ENCODE measurements at places on chromosomes 2 and 18.

GRCh38 chr2:96524482-96525210, 11.9 kb upstream of the ARID5A start:
- H3K4me3 ChIP-seq, result no peak overlapping the region
- H3K27ac ChIP-seq, result no peak overlapping the region
- peaks cover 41% of the 10 kb centered on the region for H3K4me1 ChIP-seq
- H3K27me3 ChIP-seq, result no peaks in the 10 kb centered on the region
- DNase-seq, result no peak
- H3K36me3 ChIP-seq, result no peaks in the 10 kb centered on the region

DNA sequence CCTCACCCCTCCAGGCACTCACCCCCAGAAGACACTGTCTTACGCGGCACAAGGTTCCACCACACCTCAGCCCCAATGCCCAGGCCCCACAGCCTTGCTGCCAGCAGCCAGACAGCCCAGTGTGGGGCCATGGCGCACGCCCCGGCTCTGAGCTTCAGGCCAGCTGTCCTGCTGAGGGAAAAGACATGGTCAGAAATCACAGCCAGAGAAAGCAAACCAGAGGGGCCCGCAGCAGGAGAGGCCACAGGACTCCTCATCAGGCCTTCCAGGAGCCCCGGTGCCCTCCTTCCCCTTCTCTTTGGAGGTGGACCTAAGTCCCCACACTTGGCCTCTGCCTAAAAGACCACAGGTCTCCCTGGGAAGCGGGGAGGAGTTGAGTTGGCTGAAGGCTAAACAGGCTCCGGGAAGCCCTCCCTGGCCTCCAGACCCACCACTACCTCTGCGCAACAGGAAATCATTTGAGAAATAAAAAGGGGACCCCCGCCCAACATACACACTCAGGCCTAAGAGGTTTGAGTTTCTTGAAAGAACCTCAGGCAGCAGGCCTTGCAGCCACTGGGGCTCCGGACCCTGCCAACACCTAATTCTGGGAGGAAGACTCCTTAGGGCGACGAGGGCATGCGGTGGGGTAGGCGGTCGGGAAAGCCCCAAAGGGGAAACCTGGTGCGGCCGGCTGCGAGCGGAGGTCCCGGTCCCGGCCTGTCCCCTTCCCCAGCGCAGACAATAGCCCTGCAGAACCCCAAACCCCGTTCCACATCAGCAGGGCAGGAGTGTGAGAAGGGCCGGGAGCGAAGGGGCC, 1.9 kb downstream of the SEMA4C start:
- peaks cover 35% of the 10 kb centered on the region for H3K4me1 ChIP-seq
- peaks cover 39% of the 10 kb centered on the region for H3K36me3 ChIP-seq
- no peak for DNase-seq
- H3K27me3 ChIP-seq, result no peaks in the 10 kb centered on the region
- peak overlapping the region; percentile 81 for H3K27ac ChIP-seq

- H3K36me3 ChIP-seq, result peaks cover 42% of the 10 kb centered on the region
- no peaks in the 10 kb centered on the region for H3K27me3 ChIP-seq
- peak overlapping the region; percentile 34 for H3K27ac ChIP-seq
- no peak overlapping the region for H3K4me3 ChIP-seq
- H3K4me1 ChIP-seq, result peaks cover 58% of the 10 kb centered on the region
These were observed 21.1 kb downstream of the MBP start for GRCh38 chr18:77111449-77111848.

GRCh38 chr2:132392221-132392620, 24.4 kb upstream of the GPR39 start:
- no peaks in the 10 kb centered on the region for H3K4me1 ChIP-seq
- no peaks in the 10 kb centered on the region for H3K36me3 ChIP-seq
- H3K27ac ChIP-seq, result no peak overlapping the region
- H3K27me3 ChIP-seq, result no peaks in the 10 kb centered on the region
- H3K4me3 ChIP-seq, result no peak overlapping the region
- no peak for DNase-seq

GRCh38 chr2:16090650-16091575, 150.6 kb downstream of the MYCN start:
- no peaks in the 10 kb centered on the region for H3K36me3 ChIP-seq
- no peak for DNase-seq
- no peaks in the 10 kb centered on the region for H3K4me1 ChIP-seq
- no peak overlapping the region for H3K4me3 ChIP-seq

DNA sequence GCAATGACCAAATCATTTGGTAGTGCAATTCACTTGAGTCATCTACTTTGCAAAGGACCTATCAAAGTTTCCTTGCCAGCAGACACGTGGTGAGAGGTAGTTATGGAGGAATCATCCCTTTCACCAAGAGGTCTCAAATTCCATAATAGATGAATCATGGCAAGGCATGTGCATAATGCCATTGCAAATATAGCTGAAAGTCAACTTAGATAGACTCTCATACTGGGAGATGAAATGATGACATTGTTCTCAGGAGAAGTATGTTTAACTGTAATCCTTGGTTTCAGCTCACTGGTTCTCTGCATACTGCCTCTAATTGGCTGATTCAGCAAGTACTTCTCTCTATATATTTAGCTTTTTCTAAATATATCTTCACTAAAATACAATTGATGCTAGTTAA, 57.2 kb downstream of the CALCRL start:
- H3K4me3 ChIP-seq, result no peak overlapping the region
- no peak overlapping the region for H3K27ac ChIP-seq
- DNase-seq, result no peak
- H3K27me3 ChIP-seq, result no peaks in the 10 kb centered on the region

GRCh38 chr18:35030277-35030989, 10.8 kb upstream of the MAPRE2 start:
- H3K4me3 ChIP-seq, result peak overlapping the region; percentile 31
- DNase-seq, result no peak
- peak overlapping the region; percentile 80 for H3K27ac ChIP-seq
- H3K4me1 ChIP-seq, result peaks cover 15% of the 10 kb centered on the region

DNA sequence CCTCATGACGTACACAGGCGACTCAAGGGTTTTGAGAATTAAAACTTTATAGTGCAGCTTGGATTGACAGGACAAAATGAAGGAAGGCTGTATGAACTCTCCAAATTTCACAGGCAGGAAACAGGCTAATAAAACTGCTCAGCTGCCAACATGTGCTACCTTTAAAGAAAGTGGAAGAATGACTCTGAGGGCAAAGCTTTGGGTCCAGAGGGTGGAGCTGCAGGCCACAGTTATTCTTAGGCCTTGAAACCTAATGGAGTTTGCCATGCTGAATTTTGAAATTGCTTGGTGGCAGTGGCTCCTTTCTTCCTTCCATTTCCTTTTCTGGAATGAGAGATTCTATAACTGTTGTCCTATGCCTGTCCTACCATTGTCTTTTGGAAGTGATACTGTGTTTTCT, 34.8 kb downstream of the HAT1 start:
- H3K4me1 ChIP-seq, result no peaks in the 10 kb centered on the region
- H3K27ac ChIP-seq, result no peak overlapping the region
- no peaks in the 10 kb centered on the region for H3K36me3 ChIP-seq
- DNase-seq, result no peak
- H3K4me3 ChIP-seq, result no peak overlapping the region

- DNase-seq, result peak; percentile 96
- peaks cover 11% of the 10 kb centered on the region for H3K4me1 ChIP-seq
- H3K27ac ChIP-seq, result peak overlapping the region; percentile 88
These were observed 97.9 kb upstream of the SERTAD2 start for GRCh38 chr2:64751286-64752260.

- H3K27ac ChIP-seq, result no peak overlapping the region
- H3K4me1 ChIP-seq, result peaks cover 4% of the 10 kb centered on the region
- DNase-seq, result no peak
- H3K4me3 ChIP-seq, result no peak overlapping the region
- peaks cover 3% of the 10 kb centered on the region for H3K36me3 ChIP-seq
- no peaks in the 10 kb centered on the region for H3K27me3 ChIP-seq
These were observed 1.5 kb downstream of the ZC3H8 start for GRCh38 chr2:112253261-112253815.

DNA sequence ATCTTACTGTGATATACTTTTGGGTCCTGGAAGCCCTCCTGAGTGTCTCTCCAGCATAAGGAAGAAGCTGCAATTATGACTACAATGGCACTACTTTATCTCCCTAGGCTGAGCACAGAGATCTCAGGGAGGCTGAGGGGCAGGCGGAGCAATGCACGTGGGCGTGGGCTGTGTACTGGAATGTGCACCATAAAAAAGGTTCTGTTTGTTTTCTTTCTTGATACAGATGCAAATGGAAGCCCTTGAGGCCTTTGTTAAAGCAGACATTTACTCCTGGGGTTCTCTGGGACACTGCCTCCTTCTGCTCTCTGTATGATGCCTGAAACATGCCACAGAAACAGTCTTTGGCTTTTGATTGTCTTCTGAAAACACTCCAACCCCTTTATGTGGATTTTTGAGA, 79.1 kb upstream of the DLX2 start:
- no peaks in the 10 kb centered on the region for H3K27me3 ChIP-seq
- peaks cover 6% of the 10 kb centered on the region for H3K4me1 ChIP-seq
- DNase-seq, result no peak
- H3K4me3 ChIP-seq, result no peak overlapping the region
- H3K36me3 ChIP-seq, result no peaks in the 10 kb centered on the region
- H3K27ac ChIP-seq, result no peak overlapping the region

DNA sequence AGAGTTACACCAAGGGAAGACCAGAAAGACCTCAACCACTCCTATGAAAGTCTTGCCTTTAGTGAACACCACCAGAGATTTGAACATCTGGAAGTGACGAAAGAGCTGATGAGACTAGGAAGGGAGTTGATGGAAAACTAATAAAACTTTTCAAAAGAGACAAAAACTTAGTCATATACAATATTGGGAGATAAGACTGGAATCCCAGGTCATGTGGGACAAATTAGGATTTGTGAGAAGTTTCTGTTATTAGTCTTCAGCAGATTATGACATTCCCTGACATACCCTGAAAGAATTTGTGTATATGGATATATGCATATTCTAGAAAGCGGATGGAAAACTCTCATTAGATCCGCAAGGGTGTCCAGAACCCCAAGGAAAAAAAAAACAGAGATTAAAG, 145.0 kb upstream of the LTBP1 start:
- no peaks in the 10 kb centered on the region for H3K36me3 ChIP-seq
- H3K4me1 ChIP-seq, result no peaks in the 10 kb centered on the region
- no peak for DNase-seq
- H3K27ac ChIP-seq, result no peak overlapping the region
- H3K27me3 ChIP-seq, result no peaks in the 10 kb centered on the region

DNA sequence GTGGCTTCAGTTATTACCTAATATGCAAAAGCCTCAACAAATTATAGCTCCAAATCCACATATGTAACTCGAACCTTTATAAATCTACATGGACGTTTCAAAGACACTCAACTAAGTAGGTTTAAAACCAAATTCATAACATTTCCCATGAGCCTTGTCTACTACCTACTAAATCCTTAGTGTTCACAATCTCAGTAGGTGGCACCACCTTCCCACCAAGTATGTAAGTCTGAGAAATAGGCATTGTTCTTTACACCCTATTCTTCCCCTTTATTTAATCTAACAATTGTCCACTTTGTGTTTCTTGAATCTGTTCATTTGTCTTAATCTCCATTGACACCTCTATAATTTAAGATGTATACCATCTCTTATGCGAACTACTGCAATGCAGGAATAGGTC, 4.6 kb downstream of the PIGN start:
- H3K4me1 ChIP-seq, result peaks cover 5% of the 10 kb centered on the region
- no peak overlapping the region for H3K4me3 ChIP-seq
- H3K27ac ChIP-seq, result no peak overlapping the region
- H3K27me3 ChIP-seq, result no peaks in the 10 kb centered on the region
- no peaks in the 10 kb centered on the region for H3K36me3 ChIP-seq

DNA sequence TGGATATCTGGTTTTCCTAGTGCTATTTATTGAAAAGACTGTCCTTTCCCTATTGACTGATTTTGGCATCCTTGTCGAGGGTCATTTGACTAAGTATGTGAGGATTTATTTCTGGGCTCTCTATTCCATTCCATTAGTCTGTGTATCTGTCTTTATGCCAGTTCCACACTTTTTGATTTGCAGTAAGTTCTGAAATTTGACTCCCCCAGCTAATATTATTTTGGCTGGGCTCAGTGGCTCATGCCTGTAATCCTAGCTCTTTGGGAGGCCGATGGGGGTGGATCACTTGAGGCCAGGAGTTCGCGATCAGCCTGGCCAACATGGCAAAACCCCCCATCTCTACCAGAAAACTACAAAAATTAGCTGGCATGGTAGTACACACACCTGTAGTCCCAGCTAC, 46.8 kb upstream of the GAREM2 start:
- no peak overlapping the region for H3K4me3 ChIP-seq
- no peaks in the 10 kb centered on the region for H3K27me3 ChIP-seq
- H3K27ac ChIP-seq, result no peak overlapping the region
- H3K4me1 ChIP-seq, result no peaks in the 10 kb centered on the region
- no peak for DNase-seq
- H3K36me3 ChIP-seq, result peaks cover 11% of the 10 kb centered on the region

DNA sequence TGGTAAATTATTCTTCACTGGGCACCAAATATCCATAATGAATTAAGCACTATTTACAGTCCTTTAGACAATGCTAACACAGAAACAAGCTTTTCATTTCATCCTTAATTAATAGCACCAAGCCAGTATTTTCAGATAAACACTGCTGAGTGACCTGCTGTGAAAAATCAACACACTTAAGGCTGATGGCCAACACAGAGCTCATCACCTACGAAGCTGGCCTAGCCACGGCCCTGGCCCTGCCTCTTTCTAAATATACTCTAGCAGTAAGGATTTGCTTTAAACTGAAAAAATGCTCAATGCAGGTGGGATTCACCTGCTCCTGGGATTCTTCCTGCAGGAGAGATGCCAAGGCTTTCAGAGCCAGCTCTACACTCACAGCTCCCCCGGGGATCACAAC, 18.4 kb downstream of the CYB5A start:
- no peaks in the 10 kb centered on the region for H3K27me3 ChIP-seq
- no peak for DNase-seq
- no peak overlapping the region for H3K4me3 ChIP-seq
- H3K27ac ChIP-seq, result no peak overlapping the region

- H3K27me3 ChIP-seq, result no peaks in the 10 kb centered on the region
- H3K4me1 ChIP-seq, result no peaks in the 10 kb centered on the region
- H3K27ac ChIP-seq, result no peak overlapping the region
- no peak for DNase-seq
These were observed 589.1 kb upstream of the CDH2 start for GRCh38 chr18:28766027-28766426.

DNA sequence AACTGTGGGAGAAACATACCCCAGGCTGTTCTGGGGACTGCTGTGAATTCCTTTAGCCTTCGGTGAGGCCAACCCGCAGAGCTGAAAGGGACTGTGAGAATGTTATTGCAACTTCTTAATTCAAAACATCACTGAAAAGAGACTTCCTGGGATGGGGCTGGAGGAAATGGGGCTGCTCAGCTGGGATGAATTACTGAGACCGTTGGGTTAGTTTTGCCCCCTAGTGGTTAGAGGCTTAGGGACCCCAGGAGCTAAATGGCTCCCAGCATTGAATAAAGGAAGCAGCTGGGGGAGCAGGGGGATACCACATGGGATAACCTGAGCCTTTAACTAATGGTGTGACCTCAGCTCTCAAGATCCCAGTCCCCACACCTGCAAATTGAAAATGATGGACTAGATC, 941.1 kb upstream of the FANCL start:
- H3K27me3 ChIP-seq, result no peaks in the 10 kb centered on the region
- no peak overlapping the region for H3K4me3 ChIP-seq
- no peaks in the 10 kb centered on the region for H3K36me3 ChIP-seq
- H3K4me1 ChIP-seq, result no peaks in the 10 kb centered on the region
- no peak overlapping the region for H3K27ac ChIP-seq

Measured in effector memory CD4-positive, alpha-beta T cell (primary cell).